Fibroblast of skin of scalp (primary cell): ENCODE measurements at places on chromosomes 3 and 15.

DNA sequence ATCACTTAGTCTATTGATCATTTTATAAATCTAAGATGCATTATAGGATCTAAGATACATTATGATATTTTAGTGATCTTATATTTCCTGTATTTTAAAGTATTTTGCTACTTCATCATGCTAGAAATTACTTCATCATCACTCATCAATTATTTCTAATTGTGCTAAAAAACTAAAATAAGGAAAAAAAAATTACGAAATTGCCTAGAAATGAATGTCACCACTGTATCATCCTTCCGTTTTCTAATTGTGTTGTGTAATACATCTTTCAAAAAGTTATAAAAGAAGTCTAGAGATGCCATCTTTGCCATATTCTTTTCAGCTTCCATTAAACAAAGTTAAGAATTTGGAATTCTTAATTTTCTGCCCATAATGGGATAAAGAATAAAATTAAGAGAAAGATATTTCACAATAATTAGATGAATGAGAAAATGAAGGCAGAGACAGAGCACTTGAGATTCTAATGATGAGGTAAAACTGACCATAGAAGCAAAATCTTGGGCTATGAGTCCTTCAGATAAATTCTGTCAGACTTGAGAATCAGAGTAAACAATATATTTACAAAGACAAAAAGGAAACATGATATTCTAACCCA, 48.8 kb downstream of the ALDH1A2 start:
- DNase-seq, result no peak

- no peak for DNase-seq
Observed at GRCh38 chr3:115251509-115251908, 104.4 kb upstream of the ZBTB20 start.

- no peak for DNase-seq
Observed at GRCh38 chr15:101368861-101369642, 74.0 kb upstream of the SNRPA1 start.

DNA sequence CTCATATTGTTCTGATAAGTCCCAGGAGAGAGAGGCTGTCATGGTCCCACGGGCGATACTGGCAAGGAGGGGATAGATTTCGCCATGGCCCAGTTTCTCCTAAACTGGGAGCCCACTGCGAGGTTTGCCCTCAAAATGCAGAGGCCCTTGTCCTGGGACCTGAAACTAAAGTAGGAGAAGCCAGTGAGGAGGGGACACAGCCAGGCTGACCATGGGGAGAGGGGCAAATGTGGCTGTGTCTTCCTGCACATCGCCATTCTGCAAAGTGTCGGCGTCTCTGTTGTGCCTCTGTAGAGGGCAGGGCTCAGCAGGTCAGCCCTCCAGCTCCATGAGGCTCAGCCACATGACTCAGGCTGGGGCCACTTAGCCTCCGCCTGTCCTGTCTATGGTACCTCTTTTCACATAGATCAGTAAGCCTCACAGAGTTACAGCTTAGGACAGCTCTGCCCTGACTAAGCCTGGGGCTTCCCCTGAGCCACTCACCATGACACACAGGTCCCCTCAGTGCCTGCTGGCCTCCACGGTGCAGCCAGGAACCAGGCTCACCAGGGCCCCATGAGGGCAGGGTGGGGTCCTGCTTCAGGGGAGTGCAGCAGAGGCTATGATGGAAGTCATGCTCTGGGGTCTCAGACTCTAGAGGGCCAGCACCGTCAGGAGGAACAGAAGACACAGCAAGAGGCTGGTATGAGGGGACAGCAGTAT, 28.6 kb upstream of the PLXNA1 start:
- DNase-seq, result no peak

DNA sequence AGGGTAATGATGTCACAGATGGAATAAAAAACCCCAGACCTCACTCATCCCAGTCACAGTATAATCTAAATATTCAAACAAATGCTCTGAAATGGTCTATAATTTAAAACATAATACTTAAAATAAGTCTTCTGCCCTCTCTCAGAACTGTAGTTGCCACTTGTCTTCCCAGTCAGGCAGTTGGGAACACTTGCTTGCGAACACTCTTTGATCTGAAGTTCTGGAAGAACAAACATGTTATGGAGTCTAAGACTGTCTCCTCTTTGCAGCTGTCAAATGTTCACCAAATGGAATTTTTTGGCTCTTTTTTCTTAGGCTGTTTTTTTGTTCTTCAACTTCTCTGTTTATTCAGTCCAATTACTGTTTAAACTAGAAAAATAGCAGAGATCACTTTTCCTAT, 711.1 kb upstream of the GOLIM4 start:
- no peak for DNase-seq

GRCh38 chr3:179720196-179720595, 67.4 kb downstream of the USP13 start:
- no peak for DNase-seq

- DNase-seq, result peak; percentile 57
Observed at GRCh38 chr15:100762913-100763834, 116.5 kb upstream of the ALDH1A3 start.

DNA sequence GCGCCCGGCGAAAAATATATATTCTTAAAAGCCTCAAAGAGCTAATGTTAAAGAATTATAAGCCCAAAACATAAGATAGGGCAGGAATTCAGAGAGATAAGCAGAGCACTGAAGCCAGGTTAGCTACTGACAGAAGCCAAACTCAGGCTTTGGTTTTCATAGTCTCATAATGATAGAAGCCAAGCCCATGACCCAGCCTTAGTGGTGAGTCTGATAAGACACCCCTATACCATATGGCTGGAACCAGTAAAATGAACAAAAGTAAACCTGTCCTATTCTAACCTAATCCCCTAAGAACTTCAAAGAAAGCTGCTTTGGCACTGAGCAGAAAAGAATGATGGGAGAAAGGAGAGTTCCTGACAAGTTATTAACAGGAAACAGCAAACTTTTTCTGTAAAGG, 25.9 kb downstream of the MYO9A start:
- DNase-seq, result no peak

DNA sequence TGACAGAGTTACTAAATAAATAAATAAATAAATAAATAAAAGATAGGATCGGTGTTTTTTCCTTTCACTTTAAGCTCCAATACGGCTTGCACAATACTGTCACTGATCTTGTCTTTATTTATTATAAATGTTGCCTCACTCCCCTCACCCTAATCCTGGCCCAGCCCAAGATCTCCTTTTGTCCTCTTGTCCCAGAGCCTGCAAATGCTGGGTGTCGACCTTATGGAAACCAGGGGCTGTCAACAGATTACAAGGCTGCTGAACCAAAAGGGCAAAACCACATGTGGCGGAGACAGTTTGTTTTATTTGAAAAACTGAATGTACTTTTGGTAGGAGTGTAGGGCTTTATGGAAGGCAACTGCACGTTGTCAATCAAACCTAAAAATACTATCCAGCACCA, 75.9 kb downstream of the RFTN1 start:
- no peak for DNase-seq

GRCh38 chr3:27993051-27993450, 248.4 kb upstream of the CMC1 start:
- DNase-seq, result no peak

DNA sequence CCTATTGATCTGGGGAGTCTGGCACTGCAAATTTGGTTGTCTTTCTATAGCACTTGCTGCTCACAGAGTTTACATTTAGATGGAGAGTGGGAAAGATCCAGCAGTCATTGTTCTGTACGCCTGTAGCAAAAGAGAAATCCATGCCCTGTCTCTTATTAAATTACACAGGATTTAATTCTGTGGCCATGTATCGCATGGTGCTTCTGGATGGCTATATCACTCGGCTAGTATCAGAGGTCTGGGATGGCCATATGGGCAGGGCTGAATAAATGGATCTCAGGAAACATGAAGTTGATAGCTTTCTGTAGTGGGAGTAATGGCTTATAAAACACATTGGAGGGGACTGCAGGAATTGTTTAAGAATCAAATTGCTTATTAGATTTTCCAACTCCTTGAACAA, 325.8 kb upstream of the DPH6 start:
- DNase-seq, result no peak

DNA sequence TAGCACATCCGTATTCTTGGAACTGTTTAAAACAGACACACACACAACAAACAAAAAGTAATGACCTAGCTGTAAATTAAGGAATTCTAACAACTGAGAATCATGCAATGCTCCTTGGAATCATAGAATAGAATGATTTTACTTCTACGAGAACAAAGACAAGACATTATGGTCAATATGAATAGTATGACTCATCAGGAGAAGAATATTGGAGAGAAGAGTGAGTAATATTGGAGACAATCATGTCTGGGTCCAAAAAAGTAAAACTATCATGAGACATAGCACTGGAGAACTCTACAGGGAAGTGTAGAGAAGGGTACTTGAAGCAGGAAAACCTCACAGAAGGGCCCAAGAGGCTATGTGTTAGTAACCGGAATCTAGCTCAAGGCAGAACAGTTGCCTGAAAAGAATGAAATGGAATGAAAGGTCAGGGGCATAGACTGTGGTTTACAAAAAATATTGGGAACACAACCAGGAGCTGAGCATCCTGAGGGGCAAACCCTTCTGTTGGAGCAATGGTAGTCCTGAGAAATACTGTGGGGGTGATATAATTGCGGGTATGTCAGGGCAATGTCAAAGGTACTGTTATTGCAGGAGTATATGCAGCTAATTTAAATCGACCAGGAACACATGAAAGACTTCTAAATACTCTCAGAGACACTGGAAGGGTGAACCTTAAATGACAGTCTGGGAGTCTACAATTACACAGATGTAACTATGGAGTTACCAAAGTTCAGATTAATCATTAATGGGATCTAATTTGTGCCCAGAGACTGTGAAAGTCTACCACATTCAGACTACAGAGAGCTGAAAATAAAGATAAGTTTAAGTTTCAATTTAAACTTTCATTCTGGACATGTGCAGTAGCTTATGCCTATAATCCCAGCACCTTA, 201.2 kb downstream of the BCHE start:
- no peak for DNase-seq

DNA sequence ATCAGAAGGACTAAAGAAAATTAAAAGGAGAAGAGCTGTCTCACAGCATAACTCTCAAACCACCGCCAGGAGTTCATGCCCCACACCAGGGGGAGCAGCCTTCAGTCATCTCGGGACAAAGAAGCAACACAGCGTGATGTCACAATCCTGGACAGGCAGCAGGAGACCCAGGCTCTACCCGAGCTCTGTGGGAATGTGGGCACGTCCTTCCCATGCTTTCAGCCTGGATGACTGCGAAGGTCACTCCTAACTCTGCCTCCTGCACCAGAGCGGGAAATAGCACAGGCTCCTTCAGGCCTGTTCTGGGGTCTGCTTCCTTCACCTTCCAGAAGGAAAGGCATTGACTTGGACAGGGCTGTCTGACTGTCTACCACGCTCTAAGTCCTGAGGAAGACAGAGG, 31.3 kb downstream of the NOX5 start:
- peak; percentile 75 for DNase-seq

GRCh38 chr15:66862111-66862939, 160.3 kb downstream of the SMAD6 start:
- peak; percentile 71 for DNase-seq
